ENCODE measurements at places on chromosomes 7 and 10. TPM values are rescaled to one million over a fixed set of nuclear protein-coding genes. Genes with fewer than 3 reads are reported as not detected.

Gene UPK3BL1
- total RNA-seq = 53.3 TPM

Gene GRID2IP
- 1.0 TPM for total RNA-seq

Gene SFR1
- 5.3 TPM for total RNA-seq

Gene MLXIPL
- total RNA-seq = 9.3 TPM

Gene PDZD7
- total RNA-seq = 1.4 TPM
